Cortex of kidney (tissue), 1 donor: ENCODE measurements at places on chromosomes 7 and 10.

DNA sequence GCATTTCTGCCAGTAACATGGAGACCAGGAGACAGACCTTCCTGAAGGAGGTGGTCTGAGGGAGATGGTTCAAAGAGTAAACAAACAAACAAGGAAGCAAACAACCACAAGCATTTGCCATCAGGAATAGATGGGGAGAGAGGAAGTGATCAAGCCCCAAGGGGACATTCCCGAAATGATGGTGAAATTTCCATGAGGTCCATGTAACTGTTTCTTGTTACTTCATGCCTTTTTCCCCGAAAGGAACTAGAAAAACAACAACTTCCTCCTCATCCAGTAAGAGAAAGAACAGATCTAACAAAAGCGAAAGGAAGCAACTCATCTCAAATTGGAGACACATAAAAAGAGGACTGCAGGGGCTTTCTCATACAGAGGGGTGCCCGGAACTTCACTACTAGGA lies 152.5 kb upstream of the ZNF32 start:
- DNase-seq = no peak

DNA sequence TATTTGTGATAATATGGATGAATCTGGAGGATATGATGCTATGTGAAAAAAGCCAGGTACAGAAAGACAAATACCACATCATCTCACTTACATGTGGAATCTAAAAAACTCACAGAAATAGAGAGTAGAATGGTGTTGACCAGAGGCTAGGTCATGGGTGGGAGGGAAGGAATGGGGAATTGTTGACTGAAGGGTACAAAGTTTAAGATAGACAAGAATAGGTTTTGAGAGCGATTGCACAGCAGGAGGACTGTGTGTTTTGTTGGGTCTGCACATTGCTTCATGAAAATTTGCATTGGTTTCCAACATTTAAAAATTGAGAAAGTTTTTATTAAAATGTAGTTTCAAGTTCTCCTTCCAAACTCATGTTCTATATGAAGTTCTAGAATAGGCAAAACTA lies 8.4 kb downstream of the SLC26A5 start:
- no peak for DNase-seq

DNA sequence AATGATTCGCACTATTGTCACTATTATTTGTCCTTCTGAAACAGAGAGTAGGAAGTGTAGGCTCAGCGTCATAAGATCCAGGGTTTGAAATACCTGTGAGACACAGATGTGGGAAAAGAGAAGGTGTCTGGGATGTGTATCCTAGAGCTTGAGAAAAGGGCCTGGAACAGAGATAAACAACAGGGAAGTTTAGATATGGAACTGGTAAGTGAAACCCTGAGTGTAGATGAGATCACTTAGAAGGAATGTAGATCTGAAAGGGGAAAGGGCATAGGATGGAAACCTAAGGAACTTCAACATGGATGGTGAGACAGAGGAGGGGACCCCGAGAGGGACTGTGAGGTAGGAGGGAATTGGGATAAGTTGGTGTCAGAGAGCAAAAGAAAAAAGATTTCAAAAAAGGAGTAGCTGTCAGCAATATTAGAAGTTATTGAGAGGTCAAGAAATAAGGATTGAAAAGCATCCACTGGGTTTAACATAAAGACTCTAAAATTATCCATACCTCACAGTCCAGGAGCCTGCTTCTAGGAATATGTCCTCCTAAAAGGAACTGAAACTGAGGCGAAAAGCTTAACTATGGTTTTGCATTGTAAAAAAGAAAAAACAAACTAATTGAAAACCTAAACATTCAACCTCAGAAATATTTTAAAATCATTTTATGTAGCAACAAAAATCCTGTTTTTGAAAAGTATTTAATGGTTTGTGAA lies 119.2 kb upstream of the NPVF start:
- no peak for DNase-seq

DNA sequence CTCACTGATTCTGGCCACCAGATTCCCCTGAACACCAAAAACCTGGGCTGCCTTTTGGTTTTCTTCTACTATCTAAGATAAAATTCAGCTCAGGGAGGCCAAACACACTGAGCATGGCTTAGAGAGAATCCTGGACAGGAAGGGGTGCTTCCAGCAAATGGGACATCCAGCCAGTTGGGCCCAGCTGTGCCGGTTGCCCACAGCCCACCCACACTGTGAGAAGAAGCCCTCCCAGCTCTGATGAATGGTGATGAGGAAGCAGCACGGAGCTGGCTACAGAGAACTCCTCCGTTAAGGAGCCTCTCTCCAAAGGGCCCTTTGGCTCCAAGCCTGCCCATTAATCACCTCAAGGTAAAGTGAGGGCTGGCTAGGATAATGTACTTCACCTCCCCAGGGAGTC lies 15.9 kb downstream of the LRRC18 start:
- no peak for DNase-seq

GRCh38 chr10:61994405-61995219 lies 93.1 kb downstream of the ARID5B start:
- no peak for DNase-seq

GRCh38 chr10:54402576-54402975 lies 398.5 kb downstream of the PCDH15 start:
- no peak for DNase-seq

- DNase-seq = no peak
These were observed 14.3 kb upstream of the ARHGAP12 start for GRCh38 chr10:31942892-31943291.

DNA sequence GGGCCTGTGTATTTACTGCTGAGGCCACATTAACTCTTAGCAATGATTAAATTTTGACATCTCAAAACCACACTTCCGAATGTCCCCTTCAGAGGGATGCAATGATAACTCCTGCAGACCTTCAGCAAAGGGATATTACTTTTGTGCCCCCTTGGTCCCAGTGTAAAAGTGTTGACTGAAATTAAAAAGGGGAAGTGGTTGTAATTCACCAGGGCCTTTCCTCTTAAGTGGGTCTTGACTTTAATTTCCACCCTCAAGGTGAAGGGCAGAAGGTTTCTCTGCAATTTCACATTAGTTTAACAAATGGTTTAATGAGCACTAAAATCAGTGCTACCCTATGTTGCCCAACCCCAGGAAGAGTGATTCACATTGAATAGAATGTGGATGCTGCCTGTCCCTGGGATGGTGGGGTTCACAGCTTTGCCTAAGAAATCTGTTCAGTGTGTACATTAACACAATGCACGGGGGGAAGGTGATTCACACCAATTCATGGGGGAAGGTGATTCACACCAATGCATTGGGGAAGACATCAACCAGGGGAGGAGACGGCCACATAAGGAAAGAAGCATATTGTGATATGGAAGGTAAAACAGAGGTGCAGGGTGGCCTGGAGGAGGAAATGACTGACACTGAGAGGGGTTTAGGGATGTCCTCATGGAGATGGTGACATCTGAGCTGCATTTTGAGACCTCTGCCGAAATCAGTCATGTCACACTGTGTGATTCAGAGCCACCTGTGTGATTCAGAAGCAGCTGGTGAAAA lies 19.4 kb upstream of the TNS3 start:
- DNase-seq = no peak

DNA sequence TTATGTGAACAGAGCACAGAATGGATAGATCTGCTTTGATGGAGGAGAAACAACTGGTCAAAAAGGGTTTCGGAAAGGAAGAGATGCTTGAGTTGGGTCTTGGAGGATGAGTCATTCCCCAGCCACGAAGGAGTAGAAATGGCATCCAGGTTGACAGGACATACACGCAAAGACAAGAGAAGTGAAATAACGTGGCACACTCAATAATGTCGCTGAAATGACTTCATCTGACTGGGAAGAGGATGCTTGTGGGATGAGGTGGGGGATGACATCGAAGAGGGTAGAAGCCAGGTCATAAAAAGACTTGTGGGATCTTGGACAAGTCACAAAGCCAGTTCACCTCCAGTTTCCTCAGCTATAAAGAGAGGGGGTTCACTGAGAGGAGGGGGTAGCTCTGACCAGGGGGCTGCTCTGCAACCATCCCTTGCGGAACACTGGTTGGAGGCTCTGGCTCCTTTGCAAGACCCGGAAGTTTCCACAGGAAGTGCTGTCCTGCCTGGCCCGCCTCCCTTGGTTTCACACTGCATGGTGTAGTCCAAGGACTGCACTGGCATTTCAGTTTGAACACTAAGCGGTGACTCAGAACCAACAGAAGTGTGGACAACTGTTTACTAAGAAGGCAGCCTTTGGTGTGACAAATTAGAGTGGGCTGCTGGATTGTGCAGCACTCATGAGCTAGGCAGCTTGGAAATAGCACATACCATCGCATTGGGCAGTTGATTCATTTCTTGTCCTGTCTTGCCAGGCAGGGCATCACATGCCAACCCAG lies 189.9 kb upstream of the ADO start:
- no peak for DNase-seq

DNA sequence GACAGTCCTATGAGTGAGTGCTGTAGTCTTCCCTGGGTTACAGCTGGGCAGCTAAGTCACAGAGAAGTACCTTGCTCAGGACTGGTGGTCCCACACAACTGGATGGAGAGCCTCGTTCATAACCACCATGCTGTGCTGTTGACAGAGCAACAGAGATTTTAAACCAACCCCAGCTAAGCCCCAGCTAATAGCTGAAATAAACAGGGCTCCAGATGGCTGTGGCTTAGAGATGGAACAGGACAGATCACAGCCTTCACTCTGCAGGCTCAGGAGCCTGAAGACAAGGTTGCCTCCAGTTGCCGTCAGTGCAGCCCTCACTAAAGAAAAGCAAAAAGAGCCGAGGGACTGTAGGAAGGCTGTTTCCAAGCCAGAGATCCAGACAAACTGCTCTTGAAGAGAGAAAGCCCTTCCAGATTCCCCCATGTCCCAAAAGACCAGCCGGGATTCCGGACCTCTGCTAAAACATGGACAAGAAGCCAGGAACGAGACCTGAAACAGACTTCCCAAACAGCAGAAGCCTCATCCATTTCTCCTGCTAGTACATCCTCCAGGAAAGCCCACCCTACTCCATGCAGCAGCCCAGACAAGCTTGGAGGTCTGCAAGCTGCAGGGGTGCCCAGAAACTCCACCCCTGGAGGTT lies 4.2 kb downstream of the HTRA1 start:
- DNase-seq = no peak

- DNase-seq = no peak
These were observed 27.6 kb downstream of the PFKFB3 start for GRCh38 chr10:6230315-6230714.

- no peak for DNase-seq
These were observed 20.4 kb downstream of the ITGB8 start for GRCh38 chr7:20350996-20351692.

- DNase-seq = no peak
These were observed 1.3 kb downstream of the INPP5A start for GRCh38 chr10:132538790-132539421.

DNA sequence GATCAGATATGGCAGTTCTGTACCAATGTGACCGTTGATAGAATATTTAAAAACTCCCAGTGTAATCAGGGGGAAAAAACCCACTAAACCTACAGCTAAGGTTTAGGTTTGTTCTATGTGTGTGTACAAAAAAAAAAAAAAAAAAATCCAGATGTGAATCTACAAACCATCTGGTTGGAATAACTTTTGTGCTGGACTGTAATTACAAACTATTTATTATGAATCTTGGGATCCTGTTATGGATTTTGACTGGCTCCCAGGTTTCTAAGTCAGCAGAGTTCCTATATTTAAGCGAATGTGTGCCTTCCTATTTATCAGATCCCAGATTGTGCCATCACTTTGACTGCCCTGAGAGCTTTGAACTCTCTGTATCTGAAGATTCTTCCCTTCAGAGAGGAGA lies 29.1 kb downstream of the BMPER start:
- DNase-seq = no peak

- DNase-seq = no peak
These were observed 498 bp downstream of the NDST2 start for GRCh38 chr10:73810735-73811465.

GRCh38 chr7:70355198-70356020 lies 757.1 kb downstream of the AUTS2 start:
- DNase-seq = no peak

DNA sequence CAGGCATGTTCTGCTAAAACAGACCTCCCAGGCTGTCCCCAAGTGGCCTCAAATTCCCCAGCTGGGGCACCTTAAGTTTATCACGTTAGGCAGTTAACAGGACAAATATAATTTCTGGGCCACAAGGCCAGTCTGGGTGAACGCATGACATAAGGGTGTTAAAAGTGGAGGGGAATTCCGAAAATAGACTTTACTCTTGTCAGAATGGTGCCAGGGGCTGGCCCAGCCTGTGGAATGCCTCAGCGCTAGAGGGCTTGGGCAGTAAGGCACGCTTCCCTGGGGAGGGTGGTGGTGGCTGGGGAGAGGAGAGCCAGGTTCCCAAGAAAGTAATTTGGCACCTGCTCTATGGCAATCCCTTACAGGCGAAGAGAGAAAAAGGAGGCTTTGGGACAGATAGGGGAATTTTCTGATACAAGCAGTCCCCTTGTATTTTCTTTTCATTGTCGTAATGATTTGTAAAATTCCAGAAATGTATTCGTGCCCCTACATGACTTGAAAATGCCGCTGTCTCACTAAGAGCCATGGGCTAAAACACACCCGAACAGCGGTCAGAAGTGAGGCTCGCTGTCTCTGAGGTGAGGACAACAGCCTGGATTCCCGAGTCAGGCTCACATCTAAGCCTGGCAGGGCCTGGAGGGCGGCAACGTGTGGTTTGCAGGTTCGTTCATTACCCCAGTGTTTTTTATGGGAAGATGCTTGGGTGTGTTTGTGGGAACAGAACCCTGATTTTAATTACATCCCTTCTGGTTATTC lies 463.2 kb upstream of the GALNT17 start:
- DNase-seq = no peak
